ENCODE measurements at places on chromosomes 12 and 14.

DNA sequence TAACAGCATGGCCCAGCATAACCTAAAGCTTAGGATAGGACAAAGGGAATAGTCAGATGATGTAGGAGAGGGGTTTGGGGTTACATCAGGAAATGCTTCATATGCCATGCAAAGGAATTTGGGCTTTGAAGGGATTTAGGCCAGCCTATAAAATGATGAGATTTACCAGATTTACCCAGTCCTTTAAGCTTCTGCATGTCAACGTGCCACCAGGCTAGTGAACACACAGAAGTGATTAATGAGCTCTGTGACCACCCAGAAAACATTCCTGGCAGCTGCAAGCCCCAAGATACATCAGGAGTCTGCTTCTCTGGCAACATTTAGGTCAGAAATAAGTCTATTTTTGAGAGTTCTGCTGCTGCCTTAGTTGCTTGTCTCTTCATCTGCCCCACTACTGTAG lies 118.3 kb downstream of the LRIG3 start:
- no peak for DNase-seq

- no peak for DNase-seq
Measured at GRCh38 chr12:64332296-64332695, 58.3 kb downstream of the C12orf56 start.

DNA sequence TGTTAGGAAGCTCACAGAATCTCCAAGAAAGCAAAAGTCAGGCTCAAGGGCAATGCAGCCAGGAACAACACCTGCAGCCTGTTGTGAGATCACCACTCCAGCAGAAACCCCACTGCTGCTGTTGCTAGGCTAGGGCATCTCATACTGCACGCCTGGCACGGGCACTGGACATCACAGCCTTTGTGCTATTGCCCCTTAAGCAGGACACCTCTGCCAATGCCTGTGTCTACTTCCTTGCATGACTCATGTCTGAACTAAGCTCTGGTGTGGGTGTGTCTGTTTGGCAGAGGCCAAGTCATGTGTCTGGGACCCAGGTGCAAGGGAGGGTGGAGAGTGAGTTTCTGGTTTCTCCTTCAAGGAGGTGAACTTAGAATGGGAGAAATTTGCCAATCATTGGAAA lies 10.0 kb upstream of the DDX47 start:
- no peak for DNase-seq

DNA sequence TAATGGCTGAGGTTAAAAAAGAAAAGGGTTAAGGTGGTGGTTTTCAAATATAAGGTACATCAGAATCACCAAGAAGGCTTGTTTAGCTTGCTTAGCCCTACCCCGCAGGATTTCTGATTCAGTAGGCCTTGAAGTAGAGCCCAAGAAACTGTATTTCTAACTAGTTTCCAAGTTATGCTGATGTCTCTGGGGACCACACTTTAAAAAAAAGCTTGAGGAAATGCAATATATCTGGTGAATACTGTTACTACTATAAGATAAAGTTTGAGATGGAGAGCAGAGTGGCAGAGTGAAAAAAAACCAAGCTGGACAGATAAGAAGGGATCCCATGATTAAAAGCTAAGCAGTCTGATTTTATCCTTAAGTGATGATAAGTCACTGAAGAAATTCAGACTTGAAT lies 18.3 kb upstream of the GXYLT1 start:
- DNase-seq = no peak

DNA sequence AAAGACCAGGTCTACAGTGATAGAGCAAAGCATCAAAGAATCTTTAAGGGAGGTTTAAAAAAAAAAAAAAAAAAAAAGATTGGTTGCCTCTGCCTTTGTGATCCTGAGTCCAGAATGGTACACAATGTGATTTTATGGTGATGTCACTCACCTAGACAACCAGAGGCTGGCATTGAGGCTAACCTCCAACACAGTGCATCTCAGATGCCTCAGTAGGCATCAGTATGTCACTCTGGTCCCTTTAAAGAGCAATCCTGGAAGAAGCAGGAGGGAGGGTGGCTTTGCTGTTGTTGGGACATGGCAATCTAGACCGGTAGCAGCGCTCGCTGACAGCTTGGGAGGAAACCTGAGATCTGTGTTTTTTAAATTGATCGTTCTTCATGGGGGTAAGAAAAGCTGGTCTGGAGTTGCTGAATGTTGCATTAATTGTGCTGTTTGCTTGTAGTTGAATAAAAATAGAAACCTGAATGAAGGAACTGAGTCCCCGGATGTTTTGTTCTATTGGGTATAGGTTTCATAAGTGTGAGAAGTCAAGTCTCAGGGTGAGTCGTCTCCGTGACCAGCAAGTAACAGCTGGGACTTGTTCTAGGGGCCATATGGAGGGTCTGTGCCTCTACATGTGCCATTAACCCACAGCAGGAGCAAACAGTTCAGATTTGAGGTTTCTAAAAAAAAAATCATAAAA lies 9.3 kb downstream of the PEBP1 start:
- no peak for DNase-seq

DNA sequence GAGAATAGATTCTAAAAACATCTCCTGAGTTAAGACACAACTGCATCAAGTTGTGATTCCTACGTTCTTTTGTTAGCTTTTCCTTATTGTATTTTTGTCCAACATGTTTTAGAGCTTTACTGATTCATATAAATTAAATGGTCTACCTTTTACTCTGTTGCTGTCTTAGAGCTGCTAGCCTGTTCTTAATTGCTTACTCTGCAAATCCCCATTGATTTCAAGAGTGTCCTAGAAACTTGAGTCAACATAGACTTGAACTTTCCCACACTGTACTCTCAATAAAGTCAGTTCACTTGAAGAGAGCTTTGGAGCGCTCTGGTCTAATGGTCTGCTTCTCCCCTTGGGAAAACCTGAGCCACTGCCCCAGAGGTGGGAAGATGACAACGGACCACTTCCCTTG lies 343.9 kb downstream of the CCER1 start:
- no peak for DNase-seq

- no peak for DNase-seq
Measured at GRCh38 chr14:29317423-29317822, 550.8 kb downstream of the FOXG1 start.

DNA sequence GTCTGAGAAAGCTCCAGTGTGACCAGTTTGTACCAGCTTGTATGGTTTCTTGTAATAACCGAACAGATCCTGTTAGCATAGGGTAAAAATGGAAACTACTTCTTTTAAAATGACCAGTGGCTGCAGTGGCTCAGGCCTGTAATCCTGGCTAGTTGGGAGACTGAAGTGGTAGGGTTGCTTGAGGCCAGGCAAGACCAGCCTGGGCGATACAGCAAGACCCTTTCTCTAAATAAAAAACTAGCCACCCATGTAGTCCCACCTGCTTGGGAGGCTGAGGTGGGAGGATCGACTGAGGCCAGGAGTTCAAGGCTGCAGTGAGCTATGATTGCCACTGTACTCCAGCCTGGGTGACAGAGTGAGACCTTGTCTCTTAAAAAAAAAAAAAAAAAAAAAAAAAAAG lies 7.3 kb downstream of the PSEN1 start:
- DNase-seq = no peak

- DNase-seq = no peak
Measured at GRCh38 chr14:60396718-60397343, 89.0 kb downstream of the C14orf39 start.

GRCh38 chr12:76348079-76348901 lies at the start of gene BBS10:
TSS of gene BBS10 (minus strand) at chr12:76348415. CDS start at chr12:76348358, 57 bp downstream.
- DNase-seq = peak; percentile 80

DNA sequence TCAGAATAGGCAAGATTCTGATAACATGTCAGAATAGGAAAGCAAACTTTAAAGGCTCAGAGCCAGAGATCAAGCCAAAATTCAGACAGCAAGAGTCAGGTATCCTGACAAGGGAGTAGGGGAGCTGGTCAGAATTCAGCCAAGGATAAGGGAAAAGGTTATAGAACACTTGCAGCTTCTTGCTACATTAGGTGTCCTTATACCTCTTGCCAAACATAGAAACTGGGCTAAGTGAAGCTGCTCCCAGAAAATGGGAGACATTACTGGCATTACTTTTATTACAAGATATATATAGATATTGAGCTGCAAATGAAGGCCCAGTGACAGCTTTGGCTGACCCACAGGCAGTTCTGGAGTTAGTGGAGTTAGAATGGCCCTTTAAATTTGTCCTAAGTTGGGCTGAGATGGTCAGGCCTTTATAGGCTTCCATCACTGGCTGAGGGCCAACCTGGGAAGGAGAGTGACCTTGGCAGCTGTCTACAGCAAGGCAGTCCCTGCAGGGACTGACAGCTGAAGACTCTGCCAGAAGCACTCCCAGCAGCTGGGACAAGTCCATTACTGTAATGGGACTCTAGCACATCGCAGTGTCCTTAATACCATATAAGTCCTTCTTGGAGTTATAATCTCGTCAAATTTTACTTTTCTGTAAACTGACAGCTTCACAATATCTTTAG lies 83.0 kb downstream of the LRRC9 start:
- no peak for DNase-seq

DNA sequence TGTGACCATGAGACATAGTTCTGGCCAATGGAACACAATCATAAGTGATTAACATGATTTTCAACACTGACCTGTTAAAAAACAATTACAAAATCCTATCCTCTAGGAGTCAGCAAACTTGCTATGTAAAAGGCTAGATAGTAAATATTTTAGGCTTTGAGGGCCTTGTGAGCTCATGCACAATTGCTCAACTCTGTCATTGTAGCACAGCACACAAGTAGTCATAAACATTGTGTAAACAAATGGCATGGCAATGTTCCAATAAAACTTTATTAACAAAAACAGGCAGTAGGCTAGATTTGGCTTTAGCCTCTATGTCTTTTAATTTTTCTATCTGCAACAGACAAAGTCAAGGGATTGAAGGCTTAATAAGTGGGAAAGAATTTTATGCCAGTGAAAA lies 350.7 kb downstream of the C12orf50 start:
- no peak for DNase-seq

DNA sequence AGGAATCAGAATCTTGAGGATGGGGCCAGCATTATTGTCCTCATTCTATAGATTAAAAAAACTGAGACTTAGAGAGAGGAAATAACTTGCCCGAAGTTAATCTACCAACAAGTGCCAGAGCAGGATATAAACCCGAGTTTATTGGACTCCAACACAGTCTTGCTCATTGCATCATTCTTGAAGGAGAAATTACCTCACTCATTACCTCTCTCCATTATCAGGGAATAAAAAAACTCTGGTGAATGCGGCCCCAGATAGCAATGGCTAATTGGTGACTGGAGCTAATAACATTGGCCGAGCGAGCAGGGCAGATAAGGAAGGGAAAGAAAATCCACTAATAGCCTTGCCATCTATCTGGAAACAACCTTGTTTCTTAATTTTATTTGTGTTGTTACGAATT lies 24.7 kb upstream of the TMED10 start:
- DNase-seq = no peak

DNA sequence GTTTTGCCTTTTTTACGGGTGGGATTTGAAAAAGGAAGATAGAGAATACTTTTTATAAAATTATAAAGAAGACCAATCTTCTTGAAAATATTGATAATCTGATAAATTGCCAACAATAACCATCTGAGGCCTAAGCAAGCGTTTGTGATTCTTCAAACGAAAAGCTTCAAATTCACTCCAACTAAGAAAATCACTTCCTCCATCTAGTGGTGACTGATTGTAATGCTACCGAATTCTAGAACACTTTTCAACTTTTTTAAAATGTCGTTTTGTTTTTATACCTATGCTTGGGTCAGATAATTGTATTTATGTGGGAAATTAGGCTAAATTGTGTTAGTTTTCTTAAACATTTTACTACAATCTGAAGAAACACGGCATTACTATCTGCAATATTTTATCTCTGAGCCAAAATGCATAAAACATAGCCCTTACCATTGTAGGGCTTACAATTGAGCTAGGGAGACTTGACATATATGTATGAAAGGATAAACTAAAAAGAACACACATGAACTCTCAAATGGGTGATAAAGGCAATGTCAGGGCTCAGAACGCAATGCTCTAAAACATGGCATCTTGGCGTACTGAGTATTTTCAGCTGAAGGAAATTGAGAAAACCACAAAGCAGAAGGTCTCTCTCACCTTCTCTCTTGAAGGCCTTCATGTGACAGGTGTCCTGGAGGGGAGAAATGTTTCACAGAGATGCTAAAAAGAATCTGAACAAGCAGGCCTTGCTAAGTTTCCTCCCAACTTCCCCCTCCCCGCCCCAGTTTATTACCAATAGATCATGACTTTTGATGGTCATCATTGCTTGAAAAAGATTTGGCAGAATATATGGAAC lies 36.8 kb upstream of the G2E3 start:
- DNase-seq = no peak

Measured in stimulated activated CD4-positive, alpha-beta T cell treated with anti-CD3 and anti-CD28 coated beads, TNF-alpha, amount 100 ng/mL, for 48 hours (primary cell).